ENCODE measurements at places on chromosomes 4 and X.

DNA sequence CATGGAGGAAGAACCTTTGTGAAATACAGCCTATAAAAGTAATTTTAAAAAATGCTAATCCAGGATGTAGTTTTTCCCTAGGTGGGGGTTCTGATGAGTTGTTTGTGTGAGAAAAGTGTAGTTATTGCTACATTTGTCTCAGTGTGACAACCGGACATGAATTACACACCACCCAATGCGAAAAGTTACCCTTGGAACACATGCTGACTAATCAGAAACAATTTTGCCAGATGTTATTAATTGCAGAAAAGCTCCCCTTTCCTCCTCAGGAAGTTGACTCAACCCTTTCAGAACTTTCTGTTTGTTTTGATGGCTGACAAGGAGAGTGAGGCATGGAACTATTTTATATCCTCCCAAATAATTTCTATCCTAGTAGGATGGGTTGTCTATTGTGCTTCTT, 38.1 kb upstream of the EDA2R start:
- no peak for DNase-seq

DNA sequence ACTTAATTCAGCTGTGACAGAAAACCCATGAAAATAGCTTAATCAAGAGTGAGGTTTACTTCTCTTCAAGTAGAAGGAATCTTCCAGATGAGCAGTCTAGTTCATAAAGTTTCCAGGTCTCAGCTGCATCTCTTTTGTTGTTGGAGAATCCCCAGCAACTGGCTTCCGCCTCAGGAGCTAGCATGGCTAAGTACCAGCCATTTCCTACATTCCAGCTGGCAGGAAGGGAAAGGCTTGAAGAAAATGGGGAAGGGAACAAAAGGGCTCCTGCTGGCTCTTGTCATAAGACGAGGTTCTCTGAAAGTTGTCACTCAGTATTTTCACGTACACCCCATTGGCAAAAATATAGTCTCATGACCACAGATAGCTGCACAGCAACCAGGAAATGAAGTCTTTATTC, 27.3 kb upstream of the TRIM2 start:
- DNase-seq: no peak

GRCh38 chr4:7297881-7298280, 105.5 kb downstream of the SORCS2 start:
- no peak for DNase-seq

- no peak for DNase-seq
Measured at GRCh38 chrX:100435726-100436125, 25.7 kb upstream of the PCDH19 start.

GRCh38 chrX:133726642-133727041, 258.8 kb downstream of the GPC3 start:
- no peak for DNase-seq
